ENCODE measurements at places on chromosomes 7 and 10.

DNA sequence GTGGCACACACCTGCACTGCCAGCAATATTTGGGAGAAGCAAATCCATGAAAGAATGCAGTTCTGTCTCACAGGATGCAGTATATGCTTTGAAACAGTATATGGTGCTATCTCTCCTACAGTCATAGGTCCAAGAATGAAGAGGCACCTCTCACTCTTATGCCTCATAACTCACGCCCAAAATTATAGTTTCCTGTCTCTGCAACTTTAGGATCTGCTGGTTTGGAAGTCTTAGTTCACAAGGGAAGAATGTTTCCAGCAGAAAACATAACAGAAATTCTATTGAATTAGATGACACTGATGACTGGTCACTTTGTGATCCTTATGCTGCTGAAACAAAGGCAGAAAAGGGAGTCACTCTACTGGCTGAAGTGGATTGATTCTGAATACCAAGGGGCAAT lies 5.7 kb downstream of the C10orf67 start:
- no peak for DNase-seq

GRCh38 chr10:101840102-101840684 lies 3.4 kb downstream of the KCNIP2 start:
- no peak for DNase-seq

GRCh38 chr7:30533886-30534285 lies 29.3 kb upstream of the GGCT start:
- no peak for DNase-seq

GRCh38 chr10:103645141-103646054 lies 151.9 kb downstream of the NEURL1 start:
- no peak for DNase-seq

GRCh38 chr7:104185346-104185745 lies 22.5 kb downstream of the ORC5 start:
- DNase-seq = no peak
